ENCODE measurements at places on chromosomes 2 and 18.
A peak's percentile ranks its signal among the peaks of the same experiment; 100 is the strongest.

- DNase-seq, result no peak
Observed at GRCh38 chr2:44275927-44276303, 635 bp downstream of the SLC3A1 start.

DNA sequence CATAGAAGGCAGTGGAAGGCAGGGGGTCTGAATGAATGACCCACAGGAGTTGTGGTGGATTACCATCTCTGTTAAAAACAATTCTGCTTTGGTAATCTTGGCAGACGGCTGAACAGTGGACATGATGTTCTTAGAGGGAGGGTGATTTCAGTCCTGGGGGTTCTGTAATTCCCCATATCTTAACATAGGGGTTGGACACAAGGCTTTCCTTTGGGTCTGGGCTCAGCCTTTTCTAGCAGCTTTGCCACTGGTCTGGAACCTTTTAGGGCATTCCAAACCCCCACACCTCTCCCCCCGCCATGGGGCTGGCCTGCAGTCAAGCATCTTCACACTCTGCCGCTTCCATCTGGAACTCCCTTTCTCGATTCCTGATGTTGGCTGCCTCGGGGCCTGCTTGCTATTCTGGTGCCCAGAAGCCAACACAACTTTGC lies 50.3 kb downstream of the RPL37A start:
- no peak for DNase-seq

GRCh38 chr2:176370467-176371171 lies 101.4 kb downstream of the MTX2 start:
- DNase-seq, result no peak

GRCh38 chr2:42786561-42787345 lies 5.6 kb downstream of the HAAO start:
- DNase-seq, result no peak

GRCh38 chr2:130332271-130333073 lies 10.2 kb upstream of the IMP4 start:
- peak; percentile 80 for DNase-seq

- peak; percentile 76 for DNase-seq
Observed at GRCh38 chr2:68463287-68463877, 3.7 kb downstream of the FBXO48 start.

- no peak for DNase-seq
Observed at GRCh38 chr2:186540941-186541340, 48.9 kb upstream of the ITGAV start.

DNA sequence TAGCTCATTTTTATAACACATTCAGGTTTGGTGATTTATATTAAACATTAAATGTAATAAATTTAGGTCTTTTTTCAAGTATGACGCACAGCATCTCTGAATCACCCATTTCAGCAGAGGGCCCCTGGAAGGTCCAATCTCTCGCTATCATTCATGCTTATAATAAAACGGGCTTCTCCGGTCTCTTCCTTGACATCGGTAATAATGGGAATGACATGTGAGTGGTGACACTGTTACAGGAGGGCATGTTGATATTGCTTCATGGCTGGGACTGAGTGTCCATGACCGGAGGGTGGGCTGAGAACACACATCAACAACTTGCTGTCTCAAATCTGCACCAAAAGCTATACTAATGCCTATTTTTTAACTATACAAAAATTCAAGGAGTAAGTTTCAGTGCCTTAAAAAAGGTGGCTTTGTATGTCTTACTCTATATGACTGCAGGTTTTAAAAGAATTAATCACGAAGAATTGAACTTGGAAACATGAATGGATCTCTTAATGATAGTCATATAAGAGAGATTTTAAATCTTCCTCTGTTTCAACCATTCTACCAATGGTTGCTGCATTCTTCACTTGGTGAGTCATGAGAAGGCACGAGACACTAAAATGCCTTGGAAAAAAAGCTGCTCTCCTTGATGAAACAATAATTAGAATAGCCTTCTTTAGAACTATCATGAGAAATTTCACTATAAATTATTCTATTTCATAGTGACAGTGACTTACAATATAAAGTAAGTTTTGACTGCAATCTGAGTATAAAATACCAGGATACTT lies 101.9 kb upstream of the NRP2 start:
- no peak for DNase-seq

- DNase-seq, result no peak
Observed at GRCh38 chr2:233994151-233994550, 56.4 kb upstream of the SPP2 start.

DNA sequence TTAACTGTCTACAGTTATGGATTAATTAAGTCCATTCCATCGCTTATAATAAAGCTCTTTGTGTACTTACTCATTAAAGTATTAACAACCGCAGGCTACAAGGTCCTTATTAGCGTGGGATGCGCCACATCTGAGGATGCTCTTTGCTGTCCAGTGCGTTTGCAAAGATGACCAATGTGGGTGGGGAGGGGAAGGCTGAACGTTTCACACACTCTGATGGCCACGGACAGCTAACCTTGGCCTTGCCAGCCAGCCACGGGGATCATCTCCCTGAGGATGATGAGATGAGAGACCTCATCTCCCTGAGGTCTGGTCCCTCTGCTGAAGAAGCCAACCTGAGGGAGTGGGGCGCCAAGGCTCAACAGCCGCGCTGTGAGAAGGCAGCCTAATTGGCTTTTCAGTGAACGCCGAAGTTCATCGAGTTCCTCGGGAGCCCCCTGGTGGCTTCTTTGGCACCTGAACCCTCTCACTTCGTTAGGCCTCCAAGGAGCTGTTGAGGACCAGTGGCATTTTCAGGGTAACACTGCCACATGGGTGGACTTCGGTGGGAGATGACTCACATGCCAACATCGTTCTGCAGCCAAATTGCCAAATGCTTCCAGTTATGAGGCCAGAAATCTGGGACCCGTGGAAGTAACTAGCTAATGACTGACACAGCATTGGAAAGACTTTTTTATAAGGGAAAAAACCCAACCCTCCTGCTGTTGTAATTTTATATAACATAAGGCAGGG lies 69.3 kb upstream of the SEC11C start:
- DNase-seq, result peak; percentile 80

DNA sequence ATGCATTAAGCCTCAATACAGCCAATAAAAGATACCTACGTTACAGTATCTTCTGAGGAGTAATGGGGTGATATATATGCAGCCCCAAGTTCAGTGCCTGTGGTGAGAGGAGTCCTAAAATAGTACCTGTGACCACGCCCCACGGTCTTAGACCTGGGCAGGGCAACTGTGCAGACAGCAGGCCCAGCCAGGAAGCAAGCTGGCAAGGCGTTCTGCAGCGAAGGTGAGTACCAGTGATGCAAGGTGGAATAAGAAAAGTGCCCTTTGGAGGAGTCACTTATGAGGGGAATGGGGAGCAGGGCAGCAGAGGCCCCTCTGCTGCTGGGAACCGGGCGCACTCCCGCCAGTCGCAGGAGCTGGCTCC lies 12.7 kb upstream of the MAP3K2 start:
- DNase-seq, result no peak

- no peak for DNase-seq
Observed at GRCh38 chr2:219062081-219062480, 1.4 kb upstream of the IHH start.

- DNase-seq, result no peak
Observed at GRCh38 chr2:44110444-44110843, 58.2 kb upstream of the PPM1B start.

DNA sequence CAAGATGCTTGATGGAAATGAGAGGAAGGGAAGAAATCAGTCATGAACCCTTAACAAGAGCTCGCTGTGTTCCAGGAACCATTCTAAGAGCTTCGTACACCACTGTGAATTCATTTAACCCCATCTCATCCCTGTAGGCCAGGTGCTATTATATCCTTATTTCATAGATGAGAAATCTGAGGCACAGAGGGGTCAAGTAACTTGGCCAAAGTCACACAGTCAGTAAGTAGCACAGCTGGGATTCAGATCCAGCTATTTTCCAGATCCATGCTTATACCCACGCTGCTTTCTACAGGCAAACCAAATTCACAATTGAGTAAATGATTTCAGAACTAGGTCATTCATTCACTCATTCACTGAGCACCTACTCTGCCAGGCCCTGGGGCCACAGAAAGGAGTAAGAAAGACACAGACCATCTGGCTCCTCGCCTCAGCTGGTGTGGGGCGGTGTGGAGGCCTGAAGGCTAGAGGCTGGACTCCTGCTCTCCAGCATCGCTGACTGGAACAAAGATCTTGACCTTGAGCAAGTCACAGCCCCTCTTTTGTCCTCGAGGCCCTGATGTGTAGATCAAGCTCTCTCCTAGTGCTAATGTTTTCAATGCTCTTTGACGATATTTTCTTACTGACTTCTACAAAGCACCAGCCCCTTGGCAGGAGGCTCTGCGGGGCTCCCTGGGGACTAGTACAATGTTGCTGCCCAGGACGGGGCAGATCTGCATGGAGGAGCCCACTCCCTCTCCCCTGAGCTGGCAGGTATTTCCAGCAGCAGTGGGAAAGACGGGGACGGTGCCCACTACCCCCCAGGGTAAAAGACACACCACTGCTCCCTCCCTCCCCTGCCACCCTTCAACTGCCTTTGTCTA lies 26.5 kb downstream of the STEAP3 start:
- DNase-seq, result no peak

GRCh38 chr2:230267059-230267458 lies 41.5 kb downstream of the SP140 start:
- DNase-seq, result no peak

DNA sequence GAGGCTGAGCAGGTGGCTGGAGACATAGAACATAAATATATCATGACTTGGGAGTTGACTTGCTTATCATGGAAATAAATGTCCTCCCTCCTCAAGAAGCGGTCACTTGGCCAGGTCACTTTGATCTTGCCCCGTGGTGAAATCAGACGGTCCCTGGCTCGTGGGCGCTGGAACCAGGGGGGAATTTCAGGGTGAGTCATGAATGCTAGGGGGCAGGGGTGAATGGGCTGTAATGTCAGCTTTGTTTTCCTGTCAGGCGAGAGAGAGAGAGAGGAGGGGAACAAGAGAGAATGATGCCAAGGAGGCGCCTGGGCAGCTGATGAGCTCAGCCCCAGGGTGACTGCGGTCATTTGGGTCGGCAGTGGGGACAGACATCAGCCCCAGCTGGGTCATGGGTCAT lies 47.7 kb downstream of the RRM2 start:
- no peak for DNase-seq

DNA sequence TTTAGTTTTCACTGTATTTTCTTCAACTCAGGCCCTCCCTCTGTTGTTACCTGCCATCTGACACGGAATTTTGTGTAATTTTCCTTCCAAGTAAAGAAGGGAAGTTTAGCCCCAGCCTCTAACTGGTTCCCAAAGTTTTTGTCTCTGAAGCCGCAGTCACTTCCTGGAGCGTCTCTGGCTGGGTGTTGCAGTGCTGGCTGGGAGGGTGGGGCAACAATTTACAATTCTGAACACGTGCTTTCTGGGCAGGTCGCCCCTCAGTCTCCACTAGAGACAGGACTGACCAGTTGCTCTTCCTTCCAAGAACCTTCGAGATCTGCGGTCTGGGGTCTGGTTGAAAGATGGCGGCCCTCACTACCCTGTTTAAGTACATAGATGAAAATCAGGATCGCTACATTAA lies 3.5 kb downstream of the CNDP2 start:
- peak; percentile 61 for DNase-seq

GRCh38 chr2:10056439-10056838 lies 13.1 kb downstream of the KLF11 start:
- no peak for DNase-seq

DNA sequence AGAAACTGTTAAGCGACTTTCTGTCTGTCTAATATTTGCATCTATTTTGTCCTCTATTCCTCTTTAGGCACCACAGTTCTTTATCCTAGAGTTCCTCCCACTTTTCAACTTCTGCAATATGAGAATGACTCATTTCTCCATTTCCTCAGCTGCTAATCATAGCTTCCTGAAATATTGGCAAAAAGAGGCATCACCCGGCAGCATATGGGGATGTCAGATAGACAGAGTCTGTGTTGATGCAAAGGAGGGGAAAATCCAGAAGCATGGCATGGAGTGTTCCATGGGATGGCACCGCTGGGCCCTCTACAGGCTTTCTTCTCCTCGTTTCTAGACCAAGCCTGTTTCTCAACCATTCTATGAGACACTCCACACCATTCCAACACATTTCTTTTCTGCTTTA lies 93.4 kb downstream of the DOCK10 start:
- DNase-seq, result no peak

GRCh38 chr2:38444247-38444646 lies 67.2 kb upstream of the ATL2 start:
- DNase-seq, result no peak

DNA sequence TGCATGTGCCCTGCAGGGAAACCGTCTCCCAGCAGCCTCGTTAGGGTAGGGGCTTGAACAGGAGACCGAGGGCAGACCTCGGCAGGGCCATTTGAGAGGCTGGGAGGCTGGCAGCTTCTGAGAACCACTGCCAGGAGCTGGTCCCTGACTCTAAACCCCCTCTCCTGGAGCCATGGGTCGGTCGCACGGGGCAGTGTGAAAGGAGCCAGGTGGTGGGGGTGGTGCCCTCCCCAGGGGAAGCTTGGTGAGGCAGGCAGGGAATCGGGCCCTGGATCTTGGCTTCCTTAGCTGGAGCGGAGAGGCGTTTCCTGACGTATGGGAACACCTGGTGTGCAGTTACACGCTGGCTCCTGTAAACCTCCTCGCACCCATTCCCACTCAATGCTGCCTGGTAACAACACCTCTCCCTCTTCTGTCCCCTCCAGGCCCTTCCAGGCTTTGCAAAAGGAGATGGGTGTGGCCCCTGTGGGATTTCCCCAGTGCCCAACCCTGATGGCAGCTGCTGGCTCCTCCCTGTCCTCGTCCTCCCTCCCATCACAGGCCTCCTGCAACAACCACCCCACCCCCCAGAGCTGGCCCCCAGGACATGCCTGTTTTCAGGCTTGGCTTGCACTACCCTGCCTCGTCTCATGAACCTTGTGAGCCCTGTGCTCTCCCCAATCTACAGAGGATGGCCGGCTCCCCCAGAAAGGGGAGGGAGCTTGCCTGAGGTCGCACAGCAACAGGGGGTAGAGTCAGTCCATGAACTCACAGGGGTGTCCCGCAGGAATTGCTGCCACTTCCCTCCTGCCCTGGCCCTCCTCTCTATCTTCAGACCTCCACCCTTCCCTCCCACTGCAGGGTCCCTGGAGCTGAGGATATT lies 24.4 kb downstream of the ADRA2B start:
- DNase-seq, result no peak

DNA sequence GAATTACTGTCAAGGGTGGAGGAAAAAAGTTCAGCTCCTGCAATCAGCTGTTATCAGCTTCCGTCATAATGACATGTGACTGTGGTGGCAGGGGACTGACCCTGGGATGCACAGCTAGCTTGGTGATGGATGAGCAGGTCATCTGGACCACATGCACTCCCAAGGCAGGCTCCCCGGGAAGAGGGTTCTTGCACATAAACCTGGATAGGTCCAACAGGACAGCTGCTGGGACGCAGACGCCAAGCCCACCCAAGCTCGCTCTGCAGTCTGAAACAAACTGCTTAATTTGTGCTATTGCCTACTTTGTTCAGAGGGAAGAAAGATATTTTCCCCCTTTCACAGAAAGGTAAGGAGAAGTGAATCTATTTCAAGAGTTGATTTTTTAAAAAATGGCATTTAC lies 30.2 kb downstream of the FAM178B start:
- no peak for DNase-seq

Data from RKO (cell line).